Omental fat pad (tissue), 4 donors: ENCODE measurements at places on chromosomes 6 and 20. TPM values are rescaled to one million over a fixed set of nuclear protein-coding genes. Genes with fewer than 3 reads are reported as not detected.

The TPBG gene
- total RNA-seq = 46.4 TPM

The HLA-DRB5 gene
- not detected for total RNA-seq

The MEP1A gene
- not detected for total RNA-seq

The OPN5 gene
- total RNA-seq = not detected

The MATN4 gene
- not detected for total RNA-seq

The MICB gene
- 5.8 TPM for total RNA-seq

The MRAP2 gene
- total RNA-seq = not detected

The EYS gene
- 0.25 TPM for total RNA-seq

The GID8 gene
- total RNA-seq = 21.7 TPM

The SLC22A16 gene
- total RNA-seq = 4.2 TPM

The BNIP5 gene
- total RNA-seq = not detected

The BTN1A1 gene
- not detected for total RNA-seq

DNA sequence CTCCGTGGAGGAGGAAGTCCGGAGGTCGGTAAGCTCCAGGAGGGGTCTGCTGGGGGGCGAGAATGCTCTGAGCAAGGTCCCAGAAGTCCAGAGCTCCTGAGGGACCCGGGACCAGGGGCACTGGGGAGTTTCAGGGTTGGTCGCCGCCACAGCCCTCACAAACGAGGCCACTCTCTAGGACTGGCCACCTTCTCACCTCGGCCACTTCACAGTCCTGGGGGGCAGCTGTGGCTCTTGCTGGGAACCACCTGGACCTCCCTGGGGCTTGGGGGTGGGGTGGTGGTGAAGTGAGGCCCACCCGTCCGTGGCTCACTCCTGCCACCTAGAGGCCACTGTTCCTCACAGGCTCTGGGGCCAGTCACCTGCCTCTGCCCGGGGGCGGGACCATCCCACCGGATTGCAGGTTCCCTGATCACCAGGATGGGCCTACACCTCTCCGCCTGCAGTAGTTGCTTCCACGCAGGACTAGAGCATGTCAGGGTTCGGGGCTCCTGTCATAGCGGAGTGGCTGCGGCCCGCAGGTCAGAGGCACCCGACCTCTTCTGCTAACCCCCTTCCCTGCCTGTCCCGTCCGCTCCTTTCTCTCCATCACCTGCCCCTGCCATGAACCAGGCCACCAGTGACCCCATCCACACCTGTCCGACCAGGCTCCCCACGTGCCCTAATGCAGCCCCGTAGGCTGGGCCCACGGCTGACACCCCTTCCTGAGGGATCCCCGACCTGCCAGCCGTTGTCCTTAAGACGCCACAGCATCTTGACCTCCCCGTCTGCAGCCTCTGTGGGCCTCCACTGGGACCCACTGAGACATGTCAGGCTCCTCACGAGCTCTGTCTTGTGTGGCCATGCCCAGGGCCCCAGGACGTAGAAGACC, 5.1 kb upstream of the TCEA2 start:
- DNase-seq = peak; percentile 81

GRCh38 chr6:38326837-38327236, 312.9 kb downstream of the BTBD9 start:
- no peak for DNase-seq

DNA sequence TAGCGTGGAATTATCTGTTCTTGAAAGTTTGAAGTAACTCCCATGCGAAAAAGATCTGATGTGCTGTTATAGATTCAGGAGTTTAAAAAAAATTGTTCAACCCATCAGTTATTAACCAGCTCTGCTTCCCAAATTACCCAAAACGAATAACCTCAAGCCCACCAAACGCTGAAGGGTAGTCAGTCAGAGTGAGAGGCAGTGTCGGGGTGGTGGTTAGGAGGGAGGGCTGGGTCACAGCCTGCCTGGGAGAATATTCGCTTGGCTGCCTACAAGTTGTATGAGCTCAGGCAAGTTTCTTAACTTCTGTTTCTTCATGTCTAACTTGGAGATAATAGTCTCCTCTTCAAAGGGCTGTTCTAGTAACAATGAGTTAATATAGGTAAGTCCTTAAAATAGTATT, 114.6 kb downstream of the JPH2 start:
- no peak for DNase-seq

DNA sequence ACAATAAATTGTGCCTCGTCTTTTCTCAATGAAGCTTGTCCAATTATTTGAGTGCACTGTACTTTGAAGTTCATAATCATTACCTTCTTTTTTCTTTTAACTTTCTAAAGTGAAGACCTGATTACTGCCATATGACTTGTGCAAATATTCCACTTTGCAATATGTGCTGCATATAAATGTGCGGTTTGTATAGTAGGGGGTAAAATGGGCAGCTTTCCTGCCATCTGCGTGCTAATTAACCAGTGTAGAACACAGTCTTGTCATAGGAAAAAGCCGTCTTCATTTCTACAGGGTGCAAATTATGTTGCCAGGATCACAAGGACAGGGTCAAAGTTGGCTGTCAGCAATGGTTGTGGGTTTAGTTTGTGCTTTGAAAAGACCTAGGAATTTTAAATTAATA, 397.0 kb downstream of the NKAIN2 start:
- DNase-seq = no peak

GRCh38 chr6:107561306-107561705, 71.4 kb downstream of the SOBP start:
- DNase-seq = no peak

DNA sequence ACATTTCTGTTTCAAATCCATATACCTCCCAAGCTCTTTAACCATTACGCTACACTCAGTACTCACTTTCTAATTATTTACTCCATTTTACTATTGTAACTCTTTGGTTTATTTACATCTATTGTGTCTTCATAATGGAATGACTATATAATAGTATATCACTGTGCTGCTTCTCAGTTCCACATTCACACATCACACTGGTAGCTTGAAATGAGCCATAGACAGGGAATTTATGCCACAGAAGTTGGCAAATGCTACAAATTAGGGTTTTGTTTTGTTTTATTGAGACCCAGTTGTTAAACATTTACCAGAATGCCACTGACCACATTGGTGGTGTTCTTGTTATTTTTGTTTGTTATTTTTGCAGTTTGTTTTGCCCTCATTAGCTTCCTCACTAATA, 213.9 kb downstream of the KCNQ5 start:
- no peak for DNase-seq

DNA sequence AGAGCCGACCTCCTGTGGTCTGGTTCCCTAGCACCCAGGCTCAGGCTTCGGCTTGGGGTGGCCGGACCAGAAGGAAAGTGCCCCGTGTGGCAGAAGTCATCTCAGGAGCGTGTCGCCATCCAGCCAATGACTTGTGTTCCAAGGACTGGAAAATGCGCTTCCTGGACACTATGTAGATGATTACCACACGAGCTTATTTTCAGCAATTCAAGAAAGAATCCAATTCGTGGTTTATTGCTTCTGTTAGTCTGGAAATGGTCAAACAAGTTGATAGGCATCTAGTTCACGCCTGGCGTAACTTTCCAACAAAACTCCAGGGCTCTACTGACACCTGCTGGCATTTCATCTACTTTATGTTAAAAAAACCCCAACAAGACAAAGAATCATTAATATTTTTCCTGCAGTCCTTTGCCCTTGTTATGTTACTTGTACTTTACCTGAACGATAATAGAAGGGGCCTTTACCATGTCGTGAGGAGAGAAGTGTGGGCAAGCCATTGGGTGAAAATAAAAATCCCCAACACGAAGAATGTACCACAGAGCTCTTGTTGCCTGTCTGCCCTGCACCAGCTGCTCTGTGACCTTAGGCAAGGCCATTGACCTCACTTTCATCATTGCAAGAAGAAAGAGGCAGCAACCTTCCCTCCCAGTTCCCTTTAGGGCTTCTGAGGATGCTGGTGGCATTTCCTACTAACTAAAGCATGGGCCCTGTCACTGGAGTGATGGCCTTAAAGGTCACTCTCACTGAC, 154.7 kb upstream of the LAMP5 start:
- no peak for DNase-seq

DNA sequence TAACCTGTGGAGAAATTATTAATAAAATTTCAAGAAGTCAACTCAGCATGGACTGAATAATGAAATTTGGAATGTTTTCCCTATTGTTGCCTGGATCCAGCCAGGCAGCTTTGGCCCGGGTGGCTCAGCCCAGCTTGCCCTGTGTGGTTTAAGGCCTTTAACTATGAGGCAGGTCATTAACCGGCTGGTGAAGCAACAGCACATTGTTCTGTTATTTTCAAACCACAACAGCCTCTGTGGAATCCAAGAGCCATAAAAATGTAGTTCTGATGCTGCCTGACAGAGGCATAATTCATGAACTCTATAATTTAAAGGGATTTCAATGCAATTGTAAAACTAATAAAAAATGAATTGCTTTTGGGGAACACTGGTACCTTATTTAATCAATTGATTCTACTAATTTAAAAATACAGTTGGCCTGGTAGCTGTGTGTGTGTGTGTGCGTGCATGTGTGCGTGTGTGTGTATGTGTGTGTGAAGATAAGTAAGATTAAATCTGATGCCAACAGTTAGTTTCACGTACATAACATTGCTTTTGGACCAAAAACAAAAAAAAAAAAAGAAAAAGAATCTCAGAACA, 117.7 kb downstream of the RPS12 start:
- DNase-seq = no peak

DNA sequence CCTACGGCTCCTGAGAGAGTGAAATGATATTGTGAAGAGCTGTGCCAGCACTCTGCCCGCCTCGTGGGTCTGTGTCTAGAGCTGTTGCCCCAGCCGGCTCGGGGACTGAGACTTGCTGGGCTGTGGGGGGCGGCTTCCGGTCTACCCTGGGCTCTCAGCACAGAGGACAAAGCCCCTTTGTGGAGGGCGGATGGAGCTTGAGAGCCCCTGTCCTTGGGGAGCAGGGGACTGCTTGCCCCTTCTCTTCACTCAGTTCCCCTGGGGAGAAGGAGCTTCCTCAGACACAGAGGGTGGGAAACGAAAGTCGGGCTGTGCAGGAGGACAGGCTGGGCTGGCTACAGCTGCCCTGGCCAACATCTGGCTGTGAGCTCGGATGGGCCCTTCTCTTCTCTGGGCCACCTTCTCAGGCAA, 11.0 kb downstream of the SRC start:
- no peak for DNase-seq

DNA sequence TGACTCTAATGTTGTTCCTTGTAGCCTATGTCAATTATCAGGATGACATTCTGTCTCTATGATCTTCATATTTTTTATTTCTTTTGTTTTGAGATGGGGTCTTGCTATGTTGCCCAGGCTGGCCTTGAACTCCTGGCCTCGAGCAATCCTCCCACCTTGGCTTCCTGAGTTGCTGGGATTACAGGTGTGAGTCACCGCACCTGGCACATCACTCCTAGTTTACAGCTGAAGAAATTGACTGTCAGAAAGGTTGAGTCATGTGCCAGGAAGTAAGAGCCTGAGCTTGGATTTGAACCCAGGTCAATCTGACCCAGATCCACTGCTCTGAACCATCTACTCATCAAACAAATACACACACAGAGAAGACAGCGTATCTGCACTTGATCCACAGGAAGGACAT, 14.4 kb downstream of the PPP1R3G start:
- DNase-seq = no peak

- DNase-seq = no peak
Observed at GRCh38 chr6:82988930-82989351, 76.7 kb downstream of the UBE3D start.

GRCh38 chr6:19802656-19803055, 34.5 kb upstream of the ID4 start:
- DNase-seq = no peak

DNA sequence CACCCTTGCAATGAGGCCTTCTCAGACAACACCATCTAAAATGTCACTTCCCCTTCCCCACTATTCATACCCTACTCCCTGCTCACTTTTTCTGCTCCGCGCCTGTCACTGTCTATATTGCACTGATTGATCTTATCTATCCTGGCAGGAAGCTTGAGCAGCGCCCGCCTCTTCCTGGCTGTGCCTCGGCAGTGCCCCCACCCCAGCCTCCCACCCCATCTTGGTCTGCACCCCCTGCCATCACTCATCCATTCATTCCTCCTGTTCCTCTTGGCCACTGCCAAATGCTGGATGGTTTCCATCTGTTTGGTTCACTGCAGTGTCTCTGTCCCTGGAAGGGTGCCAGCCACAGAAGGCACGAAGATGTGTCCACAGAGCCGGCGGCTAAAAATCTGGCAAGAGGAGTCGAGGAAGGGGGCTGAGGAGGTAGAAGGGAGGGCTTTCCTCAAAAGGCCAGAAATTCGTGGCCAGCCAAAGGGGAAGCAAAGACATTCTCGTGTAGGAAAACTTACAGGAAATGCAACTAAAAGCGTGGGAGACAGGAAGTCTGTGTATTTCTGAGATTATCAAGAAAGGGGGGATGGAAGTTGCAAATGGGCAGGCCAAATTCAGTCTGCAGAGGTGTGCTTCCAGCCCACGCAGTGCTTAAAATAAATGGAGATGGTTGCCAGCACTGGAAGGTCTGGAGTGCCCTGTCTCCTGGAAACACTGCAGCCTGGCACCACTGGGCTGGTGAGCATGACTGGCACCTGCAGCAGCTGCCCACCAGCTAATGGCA, 27.6 kb downstream of the SYNJ2 start:
- DNase-seq = no peak
